ENCODE measurements at places on chromosomes 1 and 21.
A peak's percentile ranks its signal among the peaks of the same experiment; 100 is the strongest.

DNA sequence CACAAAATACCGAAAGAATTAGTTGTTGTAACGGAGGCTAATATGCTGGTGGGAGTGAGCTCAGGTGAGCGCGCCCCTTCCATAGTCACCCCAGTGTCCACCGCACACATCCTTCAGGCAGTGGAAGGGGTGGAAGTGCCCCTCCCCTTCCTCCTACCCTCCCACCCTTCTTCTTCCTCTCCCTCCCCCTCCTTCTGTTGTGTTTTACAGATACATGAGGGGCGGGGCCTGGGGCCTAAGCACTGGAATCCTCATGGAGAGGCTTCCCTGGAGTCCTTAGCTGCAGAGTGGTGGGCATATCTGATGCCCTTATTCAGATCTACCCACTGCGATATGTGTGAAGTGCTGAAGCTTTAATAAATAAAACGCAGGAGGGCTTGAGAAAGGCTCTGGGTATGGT is 10.3 kb upstream of the ADARB1 start:
- DNase-seq: no peak

DNA sequence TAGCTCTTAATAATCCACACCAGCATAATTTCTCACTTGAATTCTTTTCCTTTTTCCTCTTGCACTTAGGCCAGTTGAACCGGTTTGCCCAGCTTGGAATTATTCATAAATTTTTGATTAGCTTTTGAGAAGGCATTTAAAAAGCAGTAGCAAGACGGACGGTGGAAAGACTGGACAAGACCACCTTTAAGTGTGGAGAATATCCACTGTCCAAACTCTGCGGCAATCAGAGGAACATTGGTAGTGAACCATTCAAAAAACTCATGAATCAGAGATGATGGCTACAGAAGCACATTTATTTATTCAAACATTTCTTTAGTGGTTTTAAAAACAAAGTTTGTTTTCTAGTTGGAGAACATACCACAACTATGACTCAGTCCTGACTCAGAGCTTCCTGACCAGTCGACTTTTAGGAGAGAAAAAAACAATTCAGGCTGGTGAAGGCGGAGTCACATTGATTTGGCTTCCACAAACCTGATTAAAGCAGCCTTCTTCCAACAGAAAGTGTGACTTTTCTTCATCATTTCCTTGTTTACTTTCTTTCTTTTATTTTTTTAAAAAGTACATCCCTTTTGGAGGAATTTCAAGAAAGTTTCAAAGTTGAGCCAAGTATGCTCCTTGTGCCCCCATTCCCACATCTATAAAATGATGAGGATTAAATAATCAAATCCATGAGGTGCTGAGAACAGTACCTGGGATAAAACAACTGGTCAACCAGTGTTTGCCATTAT is 128.8 kb downstream of the ADSS2 start:
- no peak for DNase-seq

DNA sequence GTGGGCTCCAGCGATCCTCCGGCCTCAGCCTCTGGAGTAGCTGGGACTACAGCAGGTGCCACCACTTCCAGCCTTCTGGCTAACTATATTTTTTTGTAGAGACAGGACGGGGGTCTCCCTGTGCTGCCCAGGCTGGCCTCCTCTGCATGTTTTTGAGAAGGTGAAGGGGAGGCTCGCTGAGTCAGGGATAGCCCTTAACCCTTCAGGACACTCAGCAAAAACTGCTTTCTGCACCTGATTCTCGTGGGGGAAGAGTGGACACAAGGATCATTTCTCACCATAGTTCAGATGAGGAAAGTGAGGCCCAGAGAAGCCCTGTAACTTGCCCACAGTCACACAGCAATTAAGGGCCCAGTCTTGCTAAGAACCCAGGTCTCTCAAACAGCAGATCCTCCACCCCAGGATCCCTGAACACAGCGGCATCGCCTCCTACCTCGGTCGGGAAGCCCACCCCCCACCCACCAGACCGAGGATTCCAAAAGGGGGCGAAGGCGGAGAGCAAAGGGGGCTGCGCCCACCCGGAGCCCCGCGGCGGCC is 1.3 kb downstream of the FGR start:
- no peak for DNase-seq

DNA sequence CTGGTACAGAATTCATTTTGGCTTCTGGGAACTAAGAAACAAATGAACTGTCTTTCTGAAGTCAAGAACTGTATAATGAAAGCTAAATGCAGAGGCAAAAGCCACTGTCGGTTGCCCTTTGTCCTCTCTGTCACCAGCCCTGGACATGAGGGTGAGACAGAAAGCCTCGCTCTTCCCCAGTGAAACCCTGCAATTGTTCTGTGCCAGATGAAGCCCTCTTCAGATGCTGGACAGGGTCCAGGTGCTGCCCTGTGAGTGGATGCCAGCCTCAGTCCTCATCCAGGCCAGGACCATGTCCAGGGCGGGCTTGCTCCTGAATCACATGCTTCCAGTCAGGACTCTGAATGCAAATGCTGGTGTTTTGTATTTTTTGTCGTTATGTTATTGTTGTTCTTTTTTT is 138.7 kb downstream of the RUNX1 start:
- no peak for DNase-seq

DNA sequence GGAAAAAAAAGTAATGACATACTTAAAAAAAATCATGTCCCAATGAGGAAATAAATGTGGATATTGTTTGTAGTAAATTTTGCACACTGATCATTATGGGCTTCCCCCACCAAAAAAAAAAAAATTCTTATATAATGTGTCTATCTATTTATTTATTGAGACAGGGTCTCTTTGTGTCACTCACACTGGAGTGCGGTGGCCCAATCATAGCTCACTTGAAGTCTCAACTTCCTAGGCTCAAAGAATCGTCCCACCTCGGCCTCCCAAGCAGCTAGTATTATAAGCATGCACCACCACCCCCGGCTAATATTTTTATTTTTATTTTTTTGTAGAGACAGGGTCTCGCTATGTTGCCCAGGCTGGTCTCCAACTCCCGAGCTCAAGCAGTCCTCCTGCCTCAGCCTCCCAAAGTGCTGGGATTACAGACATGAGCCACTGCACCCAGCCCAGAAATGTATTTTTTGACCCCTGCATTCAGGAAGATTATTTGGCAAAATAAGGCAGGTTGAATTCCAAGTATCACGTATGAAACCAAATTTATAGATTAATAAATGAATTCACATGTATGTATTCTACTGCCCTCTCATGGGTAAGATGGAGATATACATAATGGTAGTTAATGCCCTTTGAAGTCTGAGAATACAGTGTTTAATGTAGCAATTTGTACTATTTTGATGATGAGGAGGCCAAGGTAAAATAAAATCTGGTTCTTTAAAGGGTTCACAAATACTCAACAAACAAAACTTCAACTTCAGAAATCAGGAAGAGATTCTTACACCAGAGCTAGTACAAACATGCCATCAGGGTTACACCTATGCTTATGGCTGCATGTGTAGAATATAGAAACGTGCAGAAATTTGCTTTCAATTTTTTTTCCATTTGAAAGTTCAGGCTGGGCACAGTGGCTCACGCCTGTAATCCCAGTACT is 1.4 kb upstream of the DENND2C start:
- DNase-seq: no peak

GRCh38 chr1:216523449-216524190 is 100.4 kb upstream of the USH2A start:
- DNase-seq: no peak

- no peak for DNase-seq
These were observed 44.0 kb downstream of the URB1 start for GRCh38 chr21:32348604-32349332.

- no peak for DNase-seq
These were observed 231.9 kb downstream of the TNR start for GRCh38 chr1:175511496-175511895.

GRCh38 chr21:14684071-14684470 is 138.0 kb upstream of the SAMSN1 start:
- DNase-seq: no peak

GRCh38 chr1:54575605-54576290 is 27.7 kb downstream of the ACOT11 start:
- no peak for DNase-seq

- no peak for DNase-seq
These were observed 22.8 kb downstream of the PPFIA4 start for GRCh38 chr1:203049077-203049476.

GRCh38 chr1:192545896-192546521 is 29.6 kb upstream of the RGS1 start:
- DNase-seq: no peak

DNA sequence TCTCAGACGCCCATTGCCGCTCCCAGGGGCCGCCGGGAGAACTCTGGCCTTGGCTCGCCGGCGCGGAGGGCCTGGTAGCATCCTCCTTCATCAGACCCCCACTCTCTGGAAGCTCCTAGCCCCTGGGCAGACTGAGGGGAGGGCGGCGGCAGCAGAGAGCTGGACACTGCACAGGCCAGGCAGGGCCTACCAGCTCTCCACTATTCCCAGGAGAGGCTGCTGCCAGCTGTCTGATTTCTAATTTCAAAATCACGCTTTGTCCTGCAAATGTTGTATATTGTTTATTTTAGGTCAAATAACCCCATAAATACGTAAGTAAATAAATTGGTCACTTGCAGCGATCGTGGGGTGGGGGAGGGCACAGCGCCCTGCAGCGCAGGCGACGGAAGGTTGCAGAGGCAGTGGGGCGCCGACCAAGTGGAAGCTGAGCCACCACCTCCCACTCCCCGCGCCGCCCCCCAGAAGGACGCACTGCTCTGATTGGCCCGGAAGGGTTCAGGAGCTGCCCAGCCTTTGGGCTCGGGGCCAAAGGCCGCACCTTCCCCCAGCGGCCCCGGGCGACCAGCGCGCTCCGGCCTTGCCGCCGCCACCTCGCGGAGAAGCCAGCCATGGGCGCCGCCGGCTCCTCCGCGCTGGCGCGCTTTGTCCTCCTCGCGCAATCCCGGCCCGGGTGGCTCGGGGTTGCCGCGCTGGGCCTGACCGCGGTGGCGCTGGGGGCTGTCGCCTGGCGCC is at the start of gene MTARC1:
Gene MTARC1 (plus strand): TSS at position 577 of the 732 bp plus-strand sequence. CDS start 32 bp downstream, at position 609.
- DNase-seq: peak; percentile 70

DNA sequence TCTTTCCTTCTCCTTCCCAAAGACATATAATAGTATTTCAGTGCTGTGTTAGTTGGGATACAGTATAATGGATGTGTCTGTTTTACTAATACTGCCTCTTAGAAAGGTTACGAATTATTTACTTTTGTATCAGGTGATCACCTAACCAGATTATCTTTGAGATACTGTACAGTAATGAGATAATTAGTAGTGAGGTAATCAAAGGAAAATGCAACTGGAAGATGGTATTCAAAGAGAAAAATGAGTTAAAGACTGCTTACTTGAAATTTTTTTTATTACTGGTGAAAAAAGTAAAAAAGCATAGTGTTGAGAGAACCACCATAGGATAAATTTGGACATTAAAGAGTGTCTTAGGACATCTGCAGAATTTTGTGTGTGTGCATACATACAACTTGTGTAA is 10.9 kb downstream of the SMG7 start:
- DNase-seq: no peak

DNA sequence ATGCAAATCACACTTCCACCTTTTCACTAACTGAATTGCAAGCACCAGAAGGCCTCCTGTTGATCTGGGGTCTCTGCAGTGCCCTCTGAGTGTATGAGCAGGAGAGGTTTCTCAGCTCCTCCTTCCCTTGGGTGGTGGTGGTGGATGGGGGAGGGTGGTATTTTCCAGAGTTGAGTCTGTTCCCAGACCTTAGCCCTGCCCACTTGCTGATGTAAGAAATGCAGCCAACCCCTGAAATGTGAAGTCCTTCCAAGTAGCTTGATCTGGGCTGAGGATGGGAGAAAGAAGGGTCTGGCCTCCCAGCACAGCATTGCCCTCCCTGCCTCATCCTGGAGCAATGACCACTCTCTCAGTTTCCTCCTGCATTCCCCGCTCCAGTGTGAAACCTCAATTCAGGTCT is 6.3 kb upstream of the FOXD2 start:
- DNase-seq: no peak

DNA sequence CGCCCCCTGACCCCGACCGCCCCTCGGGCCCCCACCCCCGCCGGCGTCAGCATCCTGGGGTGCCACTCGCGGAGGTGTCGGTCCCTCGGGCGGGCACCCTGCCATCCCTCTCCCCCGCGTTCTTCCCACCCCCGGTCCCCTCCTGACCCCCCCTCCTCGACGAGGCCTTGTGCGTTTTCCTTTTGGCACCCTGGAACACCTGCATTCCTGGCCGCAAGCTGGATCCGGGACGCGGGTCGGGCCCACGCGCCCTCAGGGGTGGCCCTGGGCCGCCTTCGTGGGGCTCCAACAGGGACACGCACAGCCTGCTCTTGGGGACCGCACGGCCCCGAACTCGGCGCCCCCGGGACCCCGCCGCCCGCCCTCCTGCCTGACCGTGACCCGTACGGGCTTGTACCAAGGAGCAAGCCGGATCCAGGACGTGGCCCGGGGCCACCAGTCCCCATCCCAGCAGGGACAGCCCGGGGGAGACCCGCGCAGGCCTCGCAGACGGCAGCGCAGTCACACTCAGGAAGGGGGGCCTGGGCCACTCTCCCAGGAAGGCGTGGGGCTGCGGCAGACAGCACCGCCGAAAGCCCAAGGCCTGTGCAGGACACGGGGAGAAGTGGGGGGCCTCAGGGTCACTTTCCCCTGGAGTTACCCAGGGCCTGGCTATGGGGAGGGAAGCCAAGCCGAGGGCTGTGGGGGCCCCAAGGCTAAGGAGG is 579 bp upstream of the SLC19A1 start:
- DNase-seq: no peak

- no peak for DNase-seq
These were observed 57.2 kb downstream of the SLC9C2 start for GRCh38 chr1:173545688-173546087.

GRCh38 chr1:62386351-62387121 is 50.3 kb upstream of the USP1 start:
- no peak for DNase-seq

GRCh38 chr1:89897347-89898133 is 76.7 kb downstream of the LRRC8D start:
- DNase-seq: no peak

- no peak for DNase-seq
These were observed 85.8 kb upstream of the ZNF648 start for GRCh38 chr1:182147136-182147820.

- DNase-seq: no peak
These were observed 31.7 kb downstream of the ADAMTS1 start for GRCh38 chr21:26813426-26813998.

All from NCI-H2107 (cell line).